ENCODE measurements at places on chromosomes 11 and 22. TPM values are rescaled to one million over a fixed set of nuclear protein-coding genes. Genes with fewer than 3 reads are reported as not detected.
A peak's percentile ranks its signal among the peaks of the same experiment; 100 is the strongest.

GRCh38 chr11:2474059-2474901 lies 29.5 kb downstream of the KCNQ1 start:
- no peak for DNase-seq

- DNase-seq, result peak; percentile 32
Observed at GRCh38 chr11:12376259-12377081, 901 bp upstream of the PARVA start.

GRCh38 chr11:30424321-30424720 lies 101.4 kb downstream of the ARL14EP start:
- peak; percentile 38 for DNase-seq

DNA sequence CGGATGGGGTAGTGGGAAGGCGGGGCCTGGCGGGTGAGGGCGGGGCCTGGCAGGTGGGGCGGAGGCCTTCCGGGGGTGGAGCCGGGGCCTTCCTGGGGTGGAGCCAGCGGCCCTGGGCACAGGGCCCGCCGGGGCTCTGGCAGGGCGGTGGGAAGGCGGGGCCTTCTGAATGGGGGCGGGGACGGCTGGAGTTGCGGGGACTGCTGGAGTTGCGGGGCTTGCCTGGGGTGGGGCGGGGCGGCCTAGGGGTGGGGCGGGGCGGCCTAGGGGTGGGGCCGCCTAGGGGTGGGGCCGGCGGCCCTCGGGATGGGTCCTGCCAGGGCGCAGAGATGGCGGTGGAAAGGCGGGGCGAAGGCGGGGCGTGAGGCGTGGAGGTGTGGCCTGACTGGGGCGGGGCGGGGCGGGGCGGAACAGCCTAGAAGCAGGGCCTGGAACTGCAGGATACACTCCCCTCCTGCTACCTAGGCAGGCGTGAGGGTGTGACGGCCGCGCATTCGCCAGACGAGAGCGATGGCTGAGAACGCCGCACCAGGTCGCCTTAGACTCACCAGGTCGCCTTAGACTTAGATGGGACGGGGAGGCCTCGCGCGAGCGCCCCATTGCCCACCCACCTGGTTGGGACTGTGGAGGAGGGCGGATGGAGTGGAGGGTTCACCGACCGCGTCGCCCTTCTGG lies 19.3 kb downstream of the RRP7A start:
- DNase-seq, result peak; percentile 91

DNA sequence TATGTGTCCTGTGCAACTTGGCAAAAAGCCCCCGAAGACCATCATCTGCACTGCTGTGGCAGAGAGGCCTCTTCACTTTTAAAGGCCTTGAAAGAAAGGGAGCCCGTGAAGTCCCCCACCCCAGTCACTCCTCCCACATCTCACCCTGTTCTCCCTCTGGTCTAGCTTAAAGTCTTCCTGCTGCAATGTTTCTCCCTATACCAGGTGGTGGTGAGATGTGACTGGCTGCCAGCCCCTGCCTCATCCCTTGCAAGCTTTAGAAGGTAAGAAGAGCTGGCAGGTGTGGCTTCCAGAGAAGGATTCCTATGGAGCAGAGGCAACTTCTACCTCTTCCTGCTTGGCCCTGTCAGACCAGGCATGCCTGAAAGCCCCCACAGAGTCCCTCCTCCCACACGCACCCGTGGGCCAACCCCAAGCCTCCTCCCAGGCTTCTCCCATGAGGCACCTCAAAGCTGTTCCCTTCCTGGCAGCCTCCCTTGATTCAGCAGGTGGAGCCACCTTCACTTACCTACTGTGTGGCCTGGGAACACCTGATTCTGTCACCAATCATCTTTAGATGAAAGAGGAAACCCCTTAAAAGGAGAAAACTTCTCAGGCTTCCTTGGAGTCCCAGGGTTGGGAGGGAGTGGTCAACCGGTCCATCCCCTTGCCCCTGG lies 4.0 kb upstream of the TRIM29 start:
- no peak for DNase-seq

DNA sequence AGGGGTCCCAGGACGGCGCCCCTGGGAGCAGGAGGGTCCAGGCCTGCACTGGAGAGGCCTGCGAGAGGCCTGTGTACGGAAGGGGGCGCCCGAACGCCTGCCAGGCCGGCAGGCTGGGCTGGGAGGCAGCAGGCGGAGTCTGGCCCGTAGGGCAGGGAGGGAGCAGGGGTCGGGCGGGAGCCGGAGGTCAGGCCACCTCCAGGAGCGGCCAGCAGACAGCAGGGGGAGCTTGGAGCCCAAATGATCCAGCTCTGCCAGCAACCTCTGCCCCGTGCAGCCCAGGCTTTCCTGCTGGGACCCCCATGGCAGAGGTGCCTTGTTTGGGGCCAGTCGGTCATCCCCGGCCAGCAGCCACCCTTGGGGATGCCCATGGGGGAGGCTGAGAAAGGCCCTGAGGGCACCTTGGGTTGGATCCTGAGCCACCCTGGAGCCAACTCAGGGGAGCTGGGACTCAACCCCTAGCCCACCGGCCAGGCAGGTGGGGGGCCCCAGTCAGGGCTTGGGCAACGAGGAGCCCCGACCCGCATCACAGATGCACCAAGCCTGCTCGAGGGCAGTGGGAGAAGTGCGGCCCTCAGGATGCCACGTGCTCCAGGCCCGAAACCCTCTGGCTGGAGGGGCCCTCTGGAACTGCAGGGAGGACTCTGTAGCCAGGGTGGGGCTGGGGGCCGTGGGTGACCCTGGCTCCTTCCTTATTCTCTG lies 9.6 kb upstream of the SYT8 start:
- DNase-seq, result no peak

DNA sequence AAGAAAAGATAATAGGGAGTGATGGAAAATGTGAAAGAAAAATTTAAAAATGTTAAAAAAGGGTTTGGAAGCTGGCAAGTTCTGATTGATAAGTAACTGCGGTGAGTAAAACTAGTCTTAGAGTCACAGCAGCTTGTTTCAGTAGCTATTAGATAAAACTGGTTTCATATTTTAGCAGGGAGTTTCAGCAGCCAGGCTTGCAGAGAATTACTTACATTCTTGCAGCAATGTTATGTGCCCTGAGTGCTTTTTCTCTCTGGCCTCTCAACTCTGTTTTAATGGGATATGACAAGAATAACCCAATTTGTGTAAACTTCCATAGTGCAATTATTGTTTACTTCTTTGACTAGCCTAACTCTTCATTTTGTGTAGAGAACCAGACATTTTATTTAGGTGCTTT lies 33.6 kb downstream of the PPME1 start:
- DNase-seq, result no peak

DNA sequence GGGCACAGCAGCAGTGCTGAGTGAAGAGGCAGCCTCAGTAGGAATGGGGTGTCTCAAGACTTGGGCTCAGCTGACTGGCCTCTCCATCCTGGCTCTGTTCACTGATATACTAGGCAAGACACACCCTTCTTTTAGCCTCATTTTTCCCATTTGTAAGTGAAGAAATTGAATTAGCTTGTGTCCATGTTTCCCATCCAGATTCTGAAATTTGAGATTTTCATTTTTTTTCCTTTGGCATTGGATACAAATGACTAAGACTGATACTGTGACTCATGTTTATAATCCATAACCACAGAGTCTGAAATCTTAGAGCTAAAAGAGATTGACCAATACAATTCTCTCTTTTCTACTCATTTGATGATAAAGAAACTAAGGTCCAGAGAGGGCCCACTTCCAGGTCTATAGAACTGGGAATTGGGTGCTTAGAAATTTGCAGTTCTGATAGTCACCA lies 110.9 kb downstream of the KCNC1 start:
- DNase-seq, result no peak

DNA sequence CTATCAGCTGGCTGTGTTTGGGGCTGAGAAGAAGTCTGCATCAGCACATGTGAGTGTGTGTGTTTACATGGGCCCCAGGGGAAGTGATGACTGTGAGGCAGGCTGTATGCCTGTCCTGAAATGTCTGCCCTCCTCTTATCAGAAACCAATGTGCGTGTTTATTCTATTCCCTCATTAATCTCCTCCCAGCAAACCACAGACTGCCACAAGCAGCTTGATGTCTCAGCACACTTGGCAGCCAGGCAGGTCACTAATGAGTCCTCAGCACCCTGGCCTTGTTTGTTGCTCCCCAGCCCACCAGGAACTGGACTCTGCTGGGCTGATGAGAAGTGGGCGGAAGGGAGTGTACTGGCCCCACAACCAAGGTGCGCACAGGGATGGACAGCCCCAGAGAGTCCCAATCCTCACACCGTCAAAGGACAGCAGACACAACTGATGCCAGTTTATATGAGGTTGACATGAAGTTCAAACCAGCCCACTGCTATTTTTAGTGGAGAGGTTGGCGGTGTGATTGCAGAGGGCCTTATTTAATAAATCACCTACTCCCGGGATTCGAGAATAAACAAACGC lies 225.8 kb downstream of the ETS1 start:
- no peak for DNase-seq

- DNase-seq, result no peak
Observed at GRCh38 chr11:1193326-1194230, 29.3 kb upstream of the MUC5B start.

DNA sequence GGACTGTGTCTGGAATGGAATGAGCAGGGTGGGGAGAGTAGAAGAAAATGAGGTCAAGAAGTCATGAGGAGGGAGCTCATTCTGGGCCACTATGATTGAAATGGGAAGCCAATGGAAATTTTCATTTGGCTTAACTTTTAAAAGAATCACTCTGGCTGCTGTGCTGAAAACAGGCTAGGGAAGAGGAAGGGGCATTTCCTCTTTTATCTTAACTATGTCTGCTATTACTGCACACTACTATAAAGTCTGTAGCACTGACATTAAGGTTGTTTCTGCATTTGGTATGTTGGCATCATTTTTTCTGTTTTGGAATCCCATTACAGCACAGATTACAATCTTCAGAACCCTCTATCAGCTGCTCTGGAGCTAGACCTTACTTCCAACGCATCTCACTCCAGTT lies 8.2 kb downstream of the PATL1 start:
- DNase-seq, result no peak

GRCh38 chr11:8933931-8934330 lies 1.2 kb upstream of the C11orf16 start:
- no peak for DNase-seq

- no peak for DNase-seq
Observed at GRCh38 chr11:12260731-12261521, 116.4 kb upstream of the PARVA start.

- DNase-seq, result peak; percentile 87
Observed at GRCh38 chr11:45803971-45804760, 783 bp upstream of the SLC35C1 start.

GRCh38 chr22:24830205-24830979 lies 24.4 kb downstream of the SGSM1 start:
- no peak for DNase-seq

- no peak for DNase-seq
Observed at GRCh38 chr11:30344085-30344484, 21.2 kb downstream of the ARL14EP start.

Gene FBXO3
- 21.9 TPM for polyA plus RNA-seq

Gene FOLR3
- polyA plus RNA-seq, result not detected

Gene P2RY6
- 1.2 TPM for polyA plus RNA-seq

Gene RTN4R
- polyA plus RNA-seq, result 0.59 TPM

Gene MUC6
- 0.07 TPM for polyA plus RNA-seq

Gene SULT4A1
- polyA plus RNA-seq, result 0.25 TPM

Gene KCNK7
- 0.48 TPM for polyA plus RNA-seq

Gene KCNQ1
- 27.6 TPM for polyA plus RNA-seq

Gene KCNK4
- polyA plus RNA-seq, result not detected

Data from heart right ventricle (tissue), 16 donors.